ENCODE measurements at places on chromosomes 1 and 21.

- no peak for DNase-seq
Measured at GRCh38 chr21:25862596-25862995, 127.8 kb downstream of the GABPA start.

DNA sequence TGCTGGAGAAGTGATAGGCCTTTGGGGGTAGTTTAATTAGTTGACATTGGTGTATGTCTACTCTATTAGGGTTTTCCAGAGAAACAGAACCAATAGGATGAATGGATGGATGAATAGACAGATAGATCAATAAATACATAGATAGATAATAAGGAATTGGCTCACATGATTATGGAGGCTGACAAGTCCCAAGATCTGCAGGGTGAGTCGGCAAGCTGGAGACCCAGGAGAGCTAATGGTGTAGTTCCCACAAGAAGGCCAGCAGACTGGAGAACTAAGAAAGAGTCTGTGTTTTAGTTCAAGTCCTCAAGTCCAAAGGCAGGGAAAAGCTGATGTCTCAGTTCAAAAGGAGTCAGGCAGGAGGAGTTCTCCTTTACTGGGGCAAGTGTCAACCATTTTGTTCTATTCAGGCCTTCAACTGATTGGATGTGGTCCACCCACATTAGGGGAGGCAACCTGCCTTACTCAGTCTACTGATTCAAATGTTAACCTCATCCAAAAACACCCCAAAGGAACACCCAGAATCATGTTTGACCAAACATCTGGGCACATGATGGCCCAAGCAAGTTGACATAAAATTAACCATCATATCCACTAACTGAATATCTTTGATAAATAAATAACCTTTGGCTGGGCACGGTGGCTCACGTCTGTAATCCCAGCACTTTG, 4.5 kb upstream of the SDE2 start:
- no peak for DNase-seq

- DNase-seq, result no peak
Measured at GRCh38 chr1:167227934-167228378, 7.3 kb downstream of the POU2F1 start.

- DNase-seq, result no peak
Measured at GRCh38 chr1:50491142-50491541, 67.9 kb upstream of the DMRTA2 start.
